ENCODE measurements at places on chromosomes 5 and 9.
A peak's percentile ranks its signal among the peaks of the same experiment; 100 is the strongest.

- DNase-seq, result no peak
Measured at GRCh38 chr5:79436821-79437220, 77.1 kb downstream of the HOMER1 start.

GRCh38 chr9:134950386-134951210, 32.9 kb upstream of the FCN1 start:
- DNase-seq, result no peak

DNA sequence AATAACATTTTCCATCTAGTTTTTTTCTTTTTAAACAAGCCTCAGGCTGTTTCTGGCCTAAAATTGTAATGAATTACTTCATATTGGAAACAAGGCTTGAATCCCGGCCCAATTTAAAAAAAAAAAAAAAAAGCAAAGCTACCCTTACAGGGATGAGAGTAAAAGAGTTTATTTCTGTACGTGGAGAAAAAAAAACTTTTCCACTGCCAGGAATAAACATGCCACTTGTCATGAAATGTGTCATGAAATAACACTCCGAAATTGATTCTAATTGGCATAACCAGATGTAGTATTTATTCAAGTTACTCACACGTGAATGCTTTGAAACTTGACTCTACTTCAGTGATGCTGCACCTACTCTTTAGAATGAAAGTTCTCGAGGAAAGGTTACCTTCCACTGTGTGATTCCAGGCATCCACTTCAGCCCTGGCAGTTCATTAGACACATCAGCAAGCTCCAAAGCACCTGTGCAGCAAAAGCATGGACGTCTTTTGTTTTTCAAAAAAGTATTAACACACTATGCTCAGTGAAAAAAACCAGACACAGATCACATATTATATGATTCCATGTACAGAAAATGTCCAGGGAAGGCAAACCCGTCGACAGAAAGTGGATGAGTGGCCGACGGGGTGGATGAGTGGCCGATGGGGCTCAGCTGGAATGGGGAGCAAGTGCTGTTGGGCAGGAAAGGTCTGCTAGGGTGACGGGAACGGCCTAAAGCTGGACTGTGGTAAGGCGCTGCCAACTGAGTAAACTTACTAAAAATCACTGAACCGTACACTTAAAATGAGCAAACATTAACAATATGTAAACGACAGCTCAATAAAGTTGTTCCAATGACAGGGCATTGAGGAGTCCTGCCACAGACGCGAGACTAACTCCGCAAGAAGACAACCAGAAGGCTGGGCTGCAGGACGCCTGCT, 21.2 kb downstream of the NSUN2 start:
- no peak for DNase-seq

- DNase-seq, result no peak
Measured at GRCh38 chr5:96629774-96630173, 32.4 kb upstream of the CAST start.

GRCh38 chr5:129445379-129445778, 14.7 kb upstream of the ADAMTS19 start:
- no peak for DNase-seq

DNA sequence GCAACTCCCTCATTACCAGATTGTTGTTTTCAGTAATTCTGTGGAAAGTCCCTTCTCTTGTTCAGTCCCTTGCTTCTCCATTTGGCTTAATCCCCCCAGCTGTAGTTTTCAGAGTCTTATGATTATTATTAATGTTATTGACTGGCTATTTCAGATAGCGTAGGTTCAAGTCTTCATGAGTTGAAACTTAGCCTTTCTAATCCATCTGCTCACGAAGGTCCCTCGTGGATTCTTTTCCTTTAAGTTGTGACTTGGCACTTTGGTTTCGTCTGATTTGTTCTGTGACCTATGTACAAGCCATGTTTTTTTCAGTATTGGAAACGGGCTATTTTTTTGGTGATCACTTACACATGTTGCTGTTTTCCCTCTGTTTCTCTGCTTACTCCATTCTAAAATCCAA, 260.3 kb downstream of the TMEM167A start:
- DNase-seq, result no peak

- no peak for DNase-seq
Measured at GRCh38 chr5:14330729-14331385, 187.7 kb downstream of the TRIO start.

- no peak for DNase-seq
Measured at GRCh38 chr5:125484742-125485641, 738.6 kb upstream of the ZNF608 start.

DNA sequence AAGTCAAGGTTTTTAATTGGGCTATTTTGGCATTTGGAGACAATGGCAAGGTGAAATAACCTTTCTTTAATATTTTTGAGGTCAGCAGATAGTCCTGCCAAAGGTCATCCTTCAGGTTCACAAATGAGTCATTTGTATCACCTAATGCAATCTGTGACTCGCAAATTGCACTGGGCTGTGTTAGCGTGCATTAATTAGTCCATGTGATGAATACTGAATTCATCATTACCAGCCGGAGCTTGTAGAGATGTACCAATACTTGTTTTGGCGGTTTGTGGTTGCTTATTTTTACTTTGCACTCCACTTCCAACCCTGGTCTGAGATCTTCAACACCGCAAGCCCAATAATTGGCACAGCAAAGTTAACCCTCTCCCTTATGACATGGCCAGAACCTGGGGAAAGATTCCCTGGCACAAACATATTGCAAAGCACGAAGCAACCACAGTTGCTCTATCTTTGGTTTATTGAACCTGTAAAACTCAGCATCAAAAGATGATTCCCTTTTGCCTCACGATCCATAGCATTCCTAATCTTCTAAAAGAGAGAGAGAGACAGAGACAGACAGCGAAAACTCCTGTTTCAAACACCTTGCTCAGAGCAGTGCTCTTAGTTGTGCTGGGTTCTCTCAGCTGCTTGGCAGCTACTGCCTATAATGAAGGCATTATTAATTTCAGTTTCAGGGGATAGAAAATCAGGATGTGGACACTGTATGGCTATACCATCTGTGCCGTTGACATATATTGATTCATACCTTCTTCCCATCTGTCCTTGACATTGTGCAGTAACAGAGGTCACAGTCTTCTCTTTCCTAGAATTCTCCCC, 178.1 kb downstream of the EBF1 start:
- DNase-seq, result no peak

DNA sequence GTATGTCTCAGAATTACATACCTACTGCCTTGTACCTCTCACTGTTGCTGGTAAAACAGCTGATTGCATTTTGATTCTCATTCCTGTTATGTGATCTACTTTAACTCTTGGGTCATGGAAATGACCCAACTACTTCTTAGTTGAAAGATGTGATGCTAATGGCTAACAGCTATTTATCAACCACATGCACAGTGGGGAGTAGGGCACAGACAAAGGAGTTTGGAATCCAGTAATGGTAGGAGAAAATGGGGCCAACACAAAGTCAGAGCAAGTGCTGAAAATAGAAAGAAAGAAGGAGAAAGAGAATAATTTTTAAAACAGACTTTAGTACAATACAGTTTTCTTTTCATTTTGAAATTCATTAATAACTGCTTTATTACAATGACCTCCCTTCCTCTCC, 241.0 kb downstream of the PTPRD start:
- no peak for DNase-seq

DNA sequence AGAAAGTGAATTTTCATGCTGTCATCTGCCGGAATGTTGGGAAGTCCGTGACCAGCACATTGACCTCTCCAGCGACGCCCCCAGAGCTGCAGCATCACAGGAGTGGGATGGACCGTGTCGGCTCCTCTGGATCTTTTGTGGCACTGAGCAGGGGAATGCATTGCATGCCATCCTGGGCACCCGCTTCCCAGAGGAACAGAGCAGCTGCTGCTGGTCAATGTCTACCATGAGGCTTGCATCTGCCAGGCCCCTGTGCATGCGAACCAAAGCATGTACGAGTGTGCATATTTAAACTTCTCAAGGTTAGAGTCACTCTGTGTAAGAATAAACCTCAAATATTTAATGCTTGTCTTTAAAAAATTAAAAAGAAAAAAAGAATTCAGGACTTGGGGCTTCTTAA, 414.8 kb downstream of the GADD45G start:
- DNase-seq, result no peak

- DNase-seq, result no peak
Measured at GRCh38 chr5:55096861-55097260, 5.6 kb upstream of the GZMA start.

DNA sequence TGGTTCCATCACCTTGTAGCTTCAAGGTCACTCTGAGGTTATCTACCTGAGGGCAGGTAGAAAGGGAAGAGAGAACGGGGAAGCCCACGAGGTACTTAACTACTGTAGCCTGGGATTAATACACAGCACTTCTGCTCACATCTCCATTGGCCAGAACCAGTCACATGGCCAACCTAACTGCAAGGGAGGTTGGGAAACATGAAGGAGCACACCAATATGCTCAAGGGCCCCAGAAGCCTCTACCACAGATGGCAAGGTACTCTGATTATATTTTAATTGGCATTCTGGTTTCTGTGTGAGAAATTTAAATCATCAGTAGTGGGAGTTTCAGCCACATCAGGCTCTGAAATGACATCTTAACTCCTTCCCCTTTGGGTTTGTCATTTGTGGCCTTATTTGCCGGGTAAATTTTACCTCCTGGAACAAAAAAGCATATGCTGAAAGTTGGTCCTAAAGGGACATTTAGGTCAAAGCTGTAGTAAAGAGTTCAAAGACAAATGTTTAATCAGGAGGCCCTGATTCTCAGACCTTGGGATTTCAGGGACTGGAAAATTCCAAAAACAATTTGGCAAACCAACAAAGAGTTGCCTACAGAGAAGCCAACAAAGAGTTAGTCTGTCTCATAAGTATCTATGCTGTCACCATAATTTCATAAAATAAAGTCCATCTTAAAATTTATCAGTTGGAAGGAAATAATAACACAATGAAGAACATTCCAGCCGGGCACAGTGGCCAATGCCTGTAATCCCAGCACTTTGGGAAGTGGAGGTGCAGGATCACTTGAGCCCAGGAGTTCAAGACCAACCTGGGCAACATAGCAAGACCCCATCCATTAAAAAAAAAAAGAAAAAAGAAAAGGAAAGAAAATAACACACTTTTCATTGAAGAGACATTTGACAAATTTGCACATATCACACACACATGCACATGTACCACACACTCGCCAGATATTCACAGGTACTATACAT, 13.8 kb upstream of the MVB12B start:
- no peak for DNase-seq

- peak; percentile 87 for DNase-seq
Measured at GRCh38 chr9:126704892-126705766, 91.4 kb downstream of the LMX1B start.

- no peak for DNase-seq
Measured at GRCh38 chr5:87661784-87662566, 249.2 kb upstream of the CCNH start.

GRCh38 chr9:15612962-15613361, 60.1 kb downstream of the CCDC171 start:
- no peak for DNase-seq

DNA sequence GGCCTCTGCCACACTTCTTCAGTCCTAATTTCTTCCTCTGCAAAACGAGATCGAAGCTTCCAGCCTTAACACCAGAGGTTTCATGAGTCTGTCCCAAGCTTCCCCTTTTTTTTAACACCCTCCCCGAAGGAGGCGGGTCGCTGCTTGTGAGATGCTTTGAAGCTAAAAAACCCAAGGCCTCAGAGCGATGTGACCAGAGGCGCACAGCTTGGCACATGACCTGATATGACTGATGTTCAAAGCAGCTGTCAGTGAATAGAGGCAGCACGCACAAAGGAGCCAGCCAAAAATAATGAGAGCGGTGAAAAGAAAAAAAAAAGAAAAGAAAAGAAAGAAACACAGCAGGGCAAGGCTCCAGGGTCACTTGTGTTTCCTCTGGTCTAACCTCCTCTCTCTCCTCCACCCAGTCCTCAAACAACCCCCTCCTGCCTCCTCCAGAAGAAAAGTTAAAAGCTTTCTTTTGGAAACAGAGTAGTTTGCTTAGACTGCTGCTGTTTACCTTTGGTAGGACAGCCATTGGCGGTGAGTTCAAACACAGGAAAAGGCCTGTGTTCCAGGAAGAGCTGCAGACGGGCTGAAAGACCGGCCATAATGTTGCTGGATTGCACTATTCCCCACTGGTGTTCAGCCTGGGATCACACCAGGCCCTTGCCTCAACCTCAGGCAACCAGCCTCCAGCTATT, 10.9 kb upstream of the ZNF366 start:
- DNase-seq, result no peak

GRCh38 chr5:129935626-129936025, 31.4 kb downstream of the CHSY3 start:
- DNase-seq, result no peak

DNA sequence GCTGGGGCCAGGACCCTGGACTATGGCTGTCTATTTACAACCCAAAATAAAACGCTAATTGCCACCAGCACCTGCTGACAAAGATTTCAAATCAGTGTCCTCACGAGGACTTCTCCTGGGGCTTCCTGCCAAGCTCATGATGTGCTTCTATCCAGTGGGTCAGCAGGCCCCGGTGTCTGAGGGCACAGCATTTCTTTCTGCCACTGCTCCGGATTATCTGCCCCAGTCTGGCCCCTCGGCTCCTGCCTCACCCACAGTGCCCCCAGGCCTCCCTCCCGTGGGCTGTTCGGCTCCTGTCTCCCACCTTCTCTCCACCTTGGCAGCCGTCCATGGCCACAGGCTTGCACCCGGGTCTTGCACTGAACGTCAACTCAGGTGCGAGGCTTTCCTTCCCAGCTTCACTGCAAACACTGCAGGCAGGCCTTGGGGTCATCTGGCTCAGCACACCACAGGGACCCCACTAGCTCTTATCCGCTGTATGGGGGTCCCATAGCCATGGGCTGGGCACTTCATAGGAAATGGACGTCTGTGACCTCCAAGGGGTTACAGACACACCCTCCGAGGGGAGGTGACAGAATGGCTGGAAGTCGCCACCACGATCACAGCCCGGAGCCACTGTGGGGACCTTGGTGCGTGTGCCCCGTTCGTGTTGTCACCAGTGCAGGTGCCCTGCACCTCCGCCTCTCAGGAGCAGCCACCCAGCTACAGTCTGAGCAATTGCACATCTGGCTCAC, 43.8 kb upstream of the FCN1 start:
- DNase-seq, result no peak

- no peak for DNase-seq
Measured at GRCh38 chr5:149406203-149406978, 27.3 kb upstream of the IL17B start.

- no peak for DNase-seq
Measured at GRCh38 chr5:75072061-75072460, 19.7 kb upstream of the GCNT4 start.

GRCh38 chr5:95057615-95058014, 227.3 kb downstream of the MCTP1 start:
- DNase-seq, result no peak

- DNase-seq, result no peak
Measured at GRCh38 chr5:34957321-34957720, 28.0 kb downstream of the DNAJC21 start.

- DNase-seq, result no peak
Measured at GRCh38 chr5:83095957-83096539, 18.7 kb downstream of the XRCC4 start.

- DNase-seq, result no peak
Measured at GRCh38 chr9:14432666-14433350, 118.9 kb upstream of the NFIB start.

Measured in activated CD4-positive, alpha-beta T cell treated with anti-CD3 and anti-CD28 coated beads, Interleukin-2, Interleukin-4, amounts not matched to agents 100 ng/mL and 50 ng/mL, durations not matched to agents 16 hours and 8 hours (primary cell).